ENCODE measurements at places on chromosomes 12 and 14.

DNA sequence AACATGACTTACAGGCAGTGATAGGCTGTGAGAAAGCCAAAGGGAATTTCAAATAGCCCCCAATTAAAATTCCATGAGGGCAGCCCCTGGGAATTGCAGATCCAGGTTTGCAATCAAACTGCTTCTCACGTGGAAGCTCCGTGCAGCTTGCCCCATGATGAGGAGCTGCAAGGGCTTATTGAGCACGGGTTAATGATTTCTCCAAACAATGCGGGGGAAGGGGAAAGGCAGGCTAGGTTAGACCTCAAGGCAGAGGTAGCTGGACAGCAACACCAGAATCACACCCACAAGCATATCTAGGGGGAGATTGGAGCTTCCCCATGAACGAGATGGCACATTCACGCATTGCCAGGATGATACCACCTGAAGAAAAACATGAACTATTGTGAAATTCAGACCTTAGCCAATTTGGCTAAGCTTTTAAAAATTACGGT lies 5.0 kb upstream of the DUSP6 start:
- no peak for DNase-seq

DNA sequence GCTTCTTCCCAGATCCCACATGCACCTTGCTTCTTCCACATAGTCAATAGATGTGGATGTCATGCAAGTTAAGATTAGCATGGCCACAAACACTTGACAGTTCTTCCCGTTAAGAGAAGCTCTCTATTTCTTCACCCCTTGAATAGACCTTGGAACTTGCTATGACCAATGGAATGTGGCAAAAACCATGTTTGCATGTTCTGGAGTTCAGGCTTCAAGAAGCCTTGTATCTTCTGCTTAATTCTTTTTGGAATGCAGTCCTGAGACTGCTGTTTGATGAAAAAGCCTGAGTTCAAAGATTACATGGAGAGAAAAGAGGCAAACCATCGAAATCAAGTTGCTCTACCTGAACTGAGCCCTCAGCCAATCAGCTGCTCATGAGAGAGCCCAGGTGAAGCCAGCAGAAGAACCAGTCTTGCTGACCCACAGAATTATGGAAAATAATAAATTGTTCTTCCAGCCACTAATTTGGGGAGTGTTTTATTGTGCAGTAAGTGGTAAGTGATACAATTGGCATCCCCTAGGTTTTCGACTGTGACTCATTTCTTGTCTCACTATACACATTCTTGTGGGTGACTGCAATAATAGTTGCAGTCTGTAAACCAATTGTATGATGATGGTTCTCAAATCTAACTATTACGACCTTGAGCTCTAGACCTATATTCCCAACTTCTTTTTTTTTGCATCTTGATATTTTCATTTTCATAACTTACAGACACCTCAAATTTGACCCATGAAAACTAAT lies 12.6 kb downstream of the RASSF9 start:
- no peak for DNase-seq

DNA sequence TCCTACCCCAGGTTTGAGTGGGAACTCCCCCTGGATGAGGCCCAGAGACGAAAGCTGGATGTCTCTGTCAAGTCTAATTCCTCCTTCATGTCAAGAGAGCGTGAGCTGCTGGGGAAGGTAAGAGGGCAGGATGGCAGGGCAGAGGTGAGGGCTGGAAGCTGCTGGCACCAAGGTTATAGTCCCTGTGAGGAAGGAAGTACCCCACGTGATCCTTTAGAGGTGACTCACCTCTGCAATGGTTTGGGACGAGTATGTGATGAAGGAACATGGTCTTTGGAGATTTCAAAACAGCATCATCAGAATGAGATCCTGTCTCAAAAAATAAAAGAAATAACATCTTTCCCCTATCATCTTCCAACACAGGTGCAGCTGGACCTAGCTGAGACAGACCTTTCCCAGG lies 9.2 kb upstream of the MYL6B start:
- no peak for DNase-seq

DNA sequence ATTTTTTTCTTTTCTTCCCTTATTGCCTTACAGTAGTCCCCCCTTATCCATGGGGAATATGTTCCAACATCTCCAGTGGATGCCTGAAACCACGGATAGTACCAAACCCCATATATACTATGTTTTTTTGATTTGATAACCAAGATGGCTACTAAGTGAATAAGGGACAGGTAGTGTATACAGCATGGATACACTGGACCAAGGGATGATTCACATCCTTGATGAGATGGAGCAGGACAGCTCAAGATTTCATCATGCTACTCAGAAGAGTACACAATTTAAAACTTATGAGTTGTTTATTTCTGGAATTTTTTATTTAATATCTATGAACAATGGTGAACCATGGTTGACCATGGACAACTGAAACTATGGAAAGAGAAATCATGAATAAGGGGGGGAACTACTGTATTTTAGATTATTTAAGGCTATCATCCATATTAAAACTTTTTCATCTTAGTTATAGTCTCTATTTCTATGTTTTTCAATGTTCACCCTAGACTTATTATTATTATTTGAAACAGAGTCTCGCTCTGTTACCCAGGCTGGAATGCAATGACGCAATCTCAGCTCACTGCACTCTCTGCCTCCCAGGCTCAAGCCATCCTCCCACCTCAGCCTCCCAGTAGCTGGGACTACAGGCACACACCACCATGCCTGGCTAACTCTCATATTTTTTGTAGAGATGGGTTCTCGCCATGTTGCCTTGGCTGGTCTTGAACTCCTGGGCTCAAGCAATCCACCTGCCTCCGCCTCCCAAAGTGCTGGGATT lies 188.0 kb upstream of the PELI2 start:
- no peak for DNase-seq

- DNase-seq, result no peak
These were observed 4.7 kb downstream of the TTC8 start for GRCh38 chr14:88829188-88829587.

DNA sequence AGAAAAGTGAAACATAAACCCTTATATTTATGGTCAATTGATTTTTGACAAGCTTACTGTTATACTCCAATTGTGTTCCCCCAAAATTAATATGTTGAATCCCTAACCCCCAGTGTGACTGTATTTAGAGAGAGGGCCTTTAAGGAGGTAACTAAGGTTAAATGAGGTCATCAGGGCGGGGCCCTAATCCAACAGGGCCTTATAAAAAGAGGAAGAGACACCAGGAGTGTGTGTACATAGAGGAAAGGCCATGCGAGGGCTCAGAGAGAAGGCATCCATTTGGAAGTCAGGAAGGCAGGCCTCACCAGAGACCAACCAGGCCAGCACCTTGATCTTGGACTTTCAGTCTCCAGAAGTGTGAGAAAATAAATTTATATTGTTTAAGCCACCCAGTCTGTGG lies 6.5 kb upstream of the VTI1B start:
- DNase-seq, result no peak

DNA sequence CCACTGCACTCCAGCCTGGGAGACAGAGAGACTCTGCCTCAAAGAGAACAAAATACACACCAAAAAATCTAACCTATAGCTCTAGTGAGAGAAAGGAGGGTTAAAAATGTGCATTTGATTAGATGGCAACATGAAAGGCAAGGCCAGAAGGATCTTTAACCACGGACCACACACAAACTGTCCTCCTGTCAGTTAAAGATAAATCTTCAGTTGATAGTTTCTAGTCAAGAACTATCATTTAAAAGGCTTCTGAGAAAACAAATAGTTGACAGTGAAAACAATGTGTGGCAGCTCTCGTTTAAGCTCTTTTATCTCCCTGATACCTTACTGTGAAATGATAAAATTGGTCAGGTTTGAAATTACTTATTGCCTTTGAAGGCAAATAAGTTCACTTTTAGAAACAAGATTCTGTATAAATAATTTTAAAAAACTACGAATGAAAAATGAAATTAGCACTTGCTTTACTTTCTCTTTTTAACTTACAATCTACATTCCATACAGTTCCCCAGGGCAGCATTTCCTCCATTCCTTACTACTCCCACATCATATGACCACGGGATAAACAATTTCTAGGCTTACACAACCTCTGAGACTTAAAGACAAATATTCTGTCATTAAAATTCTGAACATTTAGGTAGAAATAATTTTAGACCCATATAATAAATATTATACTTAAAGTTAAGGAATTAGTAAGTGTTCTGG lies 71.4 kb upstream of the GNPNAT1 start:
- DNase-seq, result no peak

DNA sequence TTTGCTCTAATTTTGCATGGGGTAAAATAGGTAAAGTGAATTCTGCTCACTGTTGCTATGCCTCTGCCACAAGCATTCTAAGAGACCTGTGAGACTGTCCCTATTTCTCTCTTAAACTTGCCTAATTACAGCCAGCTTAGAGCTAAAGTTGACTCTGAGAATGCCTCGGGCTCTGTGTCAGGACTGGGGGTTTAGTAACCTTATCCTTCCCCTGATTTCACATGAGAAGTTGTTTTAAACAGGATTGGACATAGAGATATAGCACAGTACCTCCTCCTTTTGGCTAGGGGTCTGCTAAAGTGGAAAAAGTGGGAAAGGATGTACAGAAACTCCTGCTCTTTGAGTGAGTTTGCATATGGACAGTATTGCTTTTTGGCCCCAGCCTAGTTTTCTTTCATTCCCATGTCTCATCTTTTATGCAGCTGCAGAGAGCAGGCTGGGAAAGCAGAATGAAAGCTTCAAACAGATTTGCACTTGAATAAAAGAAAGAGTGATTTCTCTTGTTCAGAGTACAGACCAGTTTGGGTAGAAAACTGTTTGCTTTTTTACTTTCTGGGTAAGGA lies 122.0 kb downstream of the RAD51B start:
- no peak for DNase-seq

- DNase-seq, result no peak
These were observed 34.3 kb upstream of the GAS2L3 start for GRCh38 chr12:100539202-100539601.

- DNase-seq, result no peak
These were observed 189.6 kb upstream of the RPL10L start for GRCh38 chr14:46840944-46841720.

GRCh38 chr14:74476607-74477006 lies 16.5 kb downstream of the NPC2 start:
- no peak for DNase-seq
